ENCODE measurements at places on chromosomes 13 and 19. TPM values are rescaled to one million over a fixed set of nuclear protein-coding genes. Genes with fewer than 3 reads are reported as not detected.

DNA sequence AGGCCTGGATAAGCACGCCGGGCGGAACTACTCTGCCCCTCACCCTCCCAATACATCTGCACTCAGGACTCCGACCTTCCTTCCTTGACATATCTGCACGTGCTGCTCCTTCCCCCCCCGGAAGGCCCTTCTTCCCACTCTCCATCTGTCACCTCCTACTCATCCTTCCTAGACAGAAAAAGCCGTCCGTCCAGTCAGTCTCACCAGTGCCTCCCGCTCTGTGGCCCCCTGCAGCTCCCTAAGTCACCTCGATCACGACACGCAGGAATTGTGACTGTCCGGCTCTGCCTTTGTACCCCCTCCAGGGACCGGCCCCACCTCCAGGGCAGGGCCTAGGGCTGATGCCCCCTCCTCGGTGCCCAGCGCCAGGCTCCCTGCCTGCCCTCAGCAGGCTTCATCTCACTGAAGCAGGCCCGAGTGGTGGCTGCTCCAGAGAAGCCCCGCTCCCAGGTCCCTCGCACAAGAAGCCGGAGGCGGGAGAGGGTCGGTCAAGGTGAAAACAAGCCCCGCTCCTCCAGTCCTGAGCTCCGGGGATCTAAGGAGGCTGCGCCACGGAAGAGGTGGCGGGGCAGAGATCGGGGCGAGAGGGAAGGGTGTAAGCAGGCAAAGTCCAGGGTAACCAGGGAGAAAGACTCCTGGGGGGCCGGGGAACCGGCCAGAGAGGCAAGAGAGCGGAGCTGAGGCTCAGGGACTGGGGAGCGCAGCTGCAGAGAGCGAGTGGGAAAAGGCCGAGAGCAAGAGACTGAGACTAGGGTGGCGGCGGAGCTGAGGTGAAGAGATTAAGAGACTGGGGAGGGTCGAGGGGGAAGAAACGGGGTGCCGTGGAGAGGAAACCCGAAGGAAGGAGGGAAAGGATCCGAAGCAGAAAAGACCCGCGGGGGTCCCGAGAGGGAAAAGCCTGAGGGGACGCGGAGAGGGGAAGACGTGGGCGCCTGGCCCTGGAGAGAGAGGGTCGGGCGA lies 1.1 kb downstream of the PPP6R1 start:
- DNase-seq, result no peak

GIPC3 gene
- total RNA-seq, result 4.3 TPM

GRCh38 chr19:36962346-36962745 lies 46.2 kb downstream of the ZNF568 start:
- DNase-seq, result no peak

DNA sequence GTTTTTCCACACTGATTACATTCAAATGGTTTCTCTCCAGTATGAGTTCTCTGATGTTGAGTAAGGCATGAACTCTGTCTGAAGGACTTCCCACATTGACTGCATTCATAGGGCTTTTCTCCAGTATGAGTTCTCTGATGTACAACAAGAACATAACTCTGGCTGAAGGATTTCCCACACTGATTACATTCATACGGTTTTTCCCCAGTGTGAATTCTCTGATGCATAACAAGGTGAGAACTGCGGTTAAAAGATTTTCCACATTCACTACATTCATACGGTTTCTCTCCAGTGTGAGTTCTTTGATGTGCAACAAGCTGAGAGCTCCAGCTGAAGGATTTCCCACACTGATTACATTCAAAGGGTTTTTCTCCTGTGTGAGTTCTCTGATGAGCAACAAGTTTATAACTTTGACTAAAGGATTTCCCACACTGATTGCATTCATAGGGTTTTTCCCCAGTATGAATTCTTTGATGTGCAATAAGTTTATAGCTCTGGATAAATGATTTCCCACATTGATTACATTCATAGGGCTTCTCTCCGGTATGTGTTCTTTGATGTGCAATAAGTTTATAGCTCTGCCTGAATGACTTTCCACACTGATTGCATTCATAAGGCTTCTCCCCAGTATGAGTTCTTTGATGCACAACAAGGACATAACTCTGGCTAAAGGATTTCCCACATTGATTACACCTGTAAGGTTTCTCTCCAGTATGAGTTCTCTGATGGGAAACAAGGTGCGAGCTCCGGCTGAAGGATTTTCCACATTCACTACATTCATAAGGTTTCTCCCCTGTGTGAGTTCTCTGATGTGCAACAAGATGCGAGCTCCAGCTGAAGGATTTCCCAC lies 23.5 kb downstream of the ZNF180 start:
- no peak for DNase-seq

C19orf67 gene
- total RNA-seq, result 0.53 TPM

DNA sequence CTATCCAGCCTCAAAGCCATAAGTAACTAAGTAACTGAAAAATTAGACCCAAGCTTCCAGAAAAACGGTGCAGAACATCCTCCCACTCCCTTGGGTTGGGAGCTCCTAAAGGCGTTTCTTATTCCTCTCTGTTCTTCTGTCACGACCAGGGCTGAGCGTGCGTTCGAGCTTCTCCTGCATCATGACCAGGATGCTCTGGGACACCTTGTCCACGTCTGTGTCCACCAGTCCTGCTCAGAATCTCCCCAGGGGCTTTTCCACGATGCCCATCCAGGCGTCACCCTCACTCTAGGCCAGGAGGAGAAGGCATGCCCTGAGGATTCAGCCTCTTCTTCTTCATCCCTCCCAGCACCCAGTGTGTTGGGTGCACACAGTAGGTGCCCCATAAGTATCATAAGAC lies 37.8 kb upstream of the GAS6 start:
- DNase-seq, result no peak

Data from T-cell (primary cell).